ENCODE measurements at places on chromosomes 12 and 14.

DNA sequence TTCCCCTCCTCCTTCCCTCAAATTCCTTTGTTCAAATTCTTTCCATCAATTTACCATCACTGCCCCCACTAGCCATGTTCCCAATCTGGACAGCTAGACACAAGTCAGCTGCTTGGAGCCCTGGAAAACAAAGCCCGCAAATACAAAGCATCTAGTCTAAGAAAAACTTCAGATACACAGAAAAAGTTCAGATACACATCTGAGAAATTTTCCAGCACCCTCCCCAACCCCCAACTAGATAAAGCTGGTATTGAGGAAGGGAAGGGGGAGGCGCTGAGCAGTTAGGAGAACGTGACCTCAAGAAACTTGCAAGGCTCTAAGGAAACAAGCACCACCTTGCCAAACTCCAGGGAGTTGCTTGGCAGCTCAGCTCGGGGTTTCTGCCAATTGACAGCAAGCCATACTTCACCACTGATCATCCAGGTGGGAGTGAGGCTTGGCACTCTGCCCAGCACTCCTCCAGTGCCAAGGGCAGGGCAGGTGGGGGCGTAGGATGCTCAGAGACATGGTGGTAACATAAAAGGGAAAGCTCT lies 5.1 kb upstream of the CNIH1 start:
- peaks cover 8% of the 10 kb centered on the region for H3K4me1 ChIP-seq
- no peak overlapping the region for H3K27ac ChIP-seq
- peak; percentile 24 for DNase-seq

DNA sequence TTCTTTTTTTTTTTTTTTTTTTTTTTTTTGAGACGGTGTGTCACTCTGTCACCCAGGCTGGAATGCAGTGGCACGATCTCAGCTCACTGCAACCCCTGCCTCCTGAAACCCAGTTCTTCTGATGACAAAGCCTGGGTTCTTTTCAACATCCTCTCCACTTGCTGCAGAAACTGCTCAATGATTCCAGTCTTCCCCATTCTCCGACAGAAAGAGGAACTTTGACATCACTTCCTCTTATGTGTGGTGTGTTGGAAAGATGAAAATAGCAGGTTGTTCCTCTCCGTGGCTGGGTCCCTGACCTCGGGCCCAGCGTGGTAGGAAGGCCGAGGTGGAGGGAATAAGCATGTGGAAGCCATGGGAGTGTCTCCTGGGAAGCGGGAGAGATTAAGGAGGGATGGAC lies 198.4 kb downstream of the PHETA1 start:
- DNase-seq, result no peak
- no peaks in the 10 kb centered on the region for H3K27me3 ChIP-seq
- no peaks in the 10 kb centered on the region for H3K4me1 ChIP-seq
- no peak overlapping the region for H3K27ac ChIP-seq
- H3K4me3 ChIP-seq, result no peak overlapping the region

- no peak overlapping the region for H3K27ac ChIP-seq
- peaks cover 39% of the 10 kb centered on the region for H3K36me3 ChIP-seq
- H3K4me1 ChIP-seq, result no peaks in the 10 kb centered on the region
- DNase-seq, result no peak
Measured at GRCh38 chr14:91361233-91361811, 56.3 kb downstream of the CCDC88C start.

DNA sequence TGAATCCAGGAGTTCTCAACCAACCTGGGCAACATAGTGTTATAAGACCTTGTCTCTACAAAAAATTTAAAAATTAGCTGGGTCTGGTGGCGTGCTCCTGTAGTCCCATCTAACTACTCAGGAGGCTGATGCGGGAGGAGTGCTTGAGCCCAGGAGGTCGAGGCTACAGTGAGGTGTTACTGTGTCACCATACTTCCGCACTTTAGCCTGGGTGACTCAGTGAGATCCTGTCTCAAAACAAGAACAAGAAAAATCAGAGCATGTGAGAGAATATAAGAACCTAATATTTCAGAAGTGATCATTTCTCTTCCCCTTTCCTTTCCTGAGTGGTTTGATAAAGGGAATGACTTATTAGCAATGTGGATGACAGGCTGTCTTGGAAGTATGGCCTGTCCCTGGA lies 9.5 kb downstream of the TRAF3 start:
- H3K4me3 ChIP-seq, result no peak overlapping the region
- no peaks in the 10 kb centered on the region for H3K4me1 ChIP-seq
- H3K36me3 ChIP-seq, result no peaks in the 10 kb centered on the region
- H3K27ac ChIP-seq, result no peak overlapping the region
- no peaks in the 10 kb centered on the region for H3K27me3 ChIP-seq
